Cardiac muscle cell (in vitro differentiated cells and primary cell): ENCODE measurements at places on chromosomes 6 and 20.

- H3K27me3 ChIP-seq, result no peaks in the 10 kb centered on the region
- H3K4me3 ChIP-seq, result no peak overlapping the region
- no peak for DNase-seq
- H3K4me1 ChIP-seq, result peaks cover 24% of the 10 kb centered on the region
- no peak overlapping the region for H3K27ac ChIP-seq
- no peaks in the 10 kb centered on the region for H3K36me3 ChIP-seq
These were observed 262.1 kb downstream of the HACE1 start for GRCh38 chr6:104597541-104598050.

DNA sequence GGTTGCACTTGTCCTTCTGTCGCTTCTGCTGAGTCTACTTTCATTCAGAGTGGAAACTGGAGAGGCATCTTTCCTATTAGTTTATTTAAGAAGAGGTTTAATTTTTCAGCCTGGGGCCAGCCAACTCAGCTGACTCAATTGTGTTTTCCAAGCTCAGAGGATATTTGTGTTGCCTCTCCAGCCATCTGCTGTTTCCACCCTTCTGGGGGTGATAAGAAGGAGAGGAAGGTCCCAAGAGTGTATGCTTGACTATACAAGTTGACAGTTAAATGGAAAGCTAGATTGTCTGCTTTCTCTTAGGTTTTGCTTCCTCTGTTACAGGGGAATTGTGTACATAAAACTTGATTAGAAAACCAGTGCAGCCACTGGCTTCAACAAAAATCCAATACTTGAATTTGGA lies 3.0 kb downstream of the PSMF1 start:
- H3K36me3 ChIP-seq, result peaks cover 8% of the 10 kb centered on the region
- H3K27me3 ChIP-seq, result no peaks in the 10 kb centered on the region
- H3K4me3 ChIP-seq, result no peak overlapping the region
- no peak overlapping the region for H3K27ac ChIP-seq
- H3K4me1 ChIP-seq, result peaks cover 12% of the 10 kb centered on the region

- no peak for DNase-seq
- no peaks in the 10 kb centered on the region for H3K36me3 ChIP-seq
- H3K4me1 ChIP-seq, result no peaks in the 10 kb centered on the region
- H3K4me3 ChIP-seq, result no peak overlapping the region
These were observed 881.9 kb downstream of the QKI start for GRCh38 chr6:164296411-164296810.

GRCh38 chr6:148708707-148709106 lies 38.1 kb upstream of the UST start:
- H3K27ac ChIP-seq, result no peak overlapping the region
- no peak overlapping the region for H3K4me3 ChIP-seq
- H3K36me3 ChIP-seq, result no peaks in the 10 kb centered on the region

DNA sequence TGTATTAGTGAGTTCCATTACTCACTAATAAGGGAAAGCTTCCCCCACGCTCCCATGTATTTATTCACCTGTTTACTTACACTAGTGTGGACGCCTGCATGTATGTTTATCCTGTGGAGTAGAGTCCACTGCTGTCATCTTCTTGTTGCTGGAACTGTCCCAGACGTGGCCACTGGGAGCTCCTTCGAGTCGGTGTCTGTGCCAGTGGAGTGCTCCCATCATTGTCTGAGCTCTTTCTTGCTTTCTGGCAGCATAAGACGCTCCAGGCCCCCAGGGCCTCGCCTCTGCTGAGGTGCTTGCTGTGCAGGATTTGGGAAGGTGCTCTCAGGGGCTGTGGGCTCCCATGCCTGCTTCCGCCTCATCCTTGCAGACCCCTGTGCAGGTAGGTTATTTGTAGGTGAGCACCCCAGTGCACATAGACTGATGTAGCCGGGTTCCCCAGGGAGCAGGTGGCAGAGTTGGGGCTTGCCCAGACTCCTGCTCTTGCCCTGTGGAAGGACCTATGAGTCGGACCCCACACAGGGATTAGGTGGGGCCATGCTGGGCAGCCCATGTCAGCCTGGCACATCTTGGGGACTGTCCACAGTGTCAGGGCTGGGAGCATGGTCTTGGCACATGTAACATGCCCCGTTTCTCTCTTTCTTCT lies 16.6 kb downstream of the PHACTR3 start:
- H3K27me3 ChIP-seq, result no peaks in the 10 kb centered on the region
- H3K27ac ChIP-seq, result no peak overlapping the region
- H3K4me3 ChIP-seq, result no peak overlapping the region
- no peaks in the 10 kb centered on the region for H3K36me3 ChIP-seq
- H3K4me1 ChIP-seq, result no peaks in the 10 kb centered on the region

- peak; percentile 49 for DNase-seq
- no peaks in the 10 kb centered on the region for H3K36me3 ChIP-seq
- H3K4me3 ChIP-seq, result no peak overlapping the region
- H3K27me3 ChIP-seq, result no peaks in the 10 kb centered on the region
These were observed 21.3 kb downstream of the PLCB1 start for GRCh38 chr20:8153281-8153908.

DNA sequence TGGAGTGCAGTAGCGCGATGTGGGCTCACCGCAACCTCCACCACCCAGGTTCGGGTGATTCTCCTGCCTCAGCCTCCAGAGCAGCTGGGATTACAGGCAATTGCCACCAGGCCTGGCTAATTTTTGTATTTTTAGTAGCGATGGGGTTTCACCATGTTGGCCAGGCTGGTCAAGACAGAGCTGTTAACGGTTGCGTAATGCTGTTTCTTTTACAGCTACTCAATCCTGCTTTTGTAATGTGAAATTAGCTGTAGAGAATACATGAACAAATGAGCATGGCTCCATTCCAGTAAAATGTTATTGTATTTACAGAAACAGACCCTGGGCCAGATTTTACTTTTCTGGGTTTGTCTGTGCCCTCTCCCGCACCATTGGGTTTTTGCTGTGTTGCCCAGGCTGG lies 1.9 kb downstream of the PNLDC1 start:
- H3K4me1 ChIP-seq, result no peaks in the 10 kb centered on the region
- no peaks in the 10 kb centered on the region for H3K27me3 ChIP-seq
- H3K4me3 ChIP-seq, result no peak overlapping the region
- peak; percentile 44 for DNase-seq

DNA sequence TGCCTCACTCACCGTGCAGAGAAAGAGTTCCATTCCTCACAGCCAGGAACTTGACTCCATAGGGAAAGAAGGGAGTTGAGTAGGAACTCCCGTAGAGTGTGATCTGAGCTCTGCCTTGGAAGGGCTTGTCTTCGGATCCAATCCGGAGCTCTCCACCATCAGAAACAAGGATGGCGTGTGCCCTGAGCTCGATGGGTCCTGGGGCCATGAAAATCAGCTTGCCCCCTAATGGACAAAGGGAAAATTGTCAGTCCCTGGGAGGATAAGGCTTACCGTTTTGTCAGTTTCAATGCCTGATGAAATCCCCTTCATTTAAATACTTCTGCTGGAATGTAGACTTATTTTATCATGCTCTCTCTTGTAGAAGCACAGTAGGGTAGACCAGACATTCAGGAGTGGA lies 153.3 kb downstream of the PKHD1 start:
- no peak overlapping the region for H3K27ac ChIP-seq
- H3K36me3 ChIP-seq, result no peaks in the 10 kb centered on the region
- H3K4me1 ChIP-seq, result no peaks in the 10 kb centered on the region
- H3K4me3 ChIP-seq, result no peak overlapping the region
- no peaks in the 10 kb centered on the region for H3K27me3 ChIP-seq
- no peak for DNase-seq

- H3K4me1 ChIP-seq, result peaks cover 9% of the 10 kb centered on the region
- H3K36me3 ChIP-seq, result no peaks in the 10 kb centered on the region
- H3K4me3 ChIP-seq, result no peak overlapping the region
- DNase-seq, result peak; percentile 83
- peak overlapping the region; percentile 79 for H3K27ac ChIP-seq
- no peaks in the 10 kb centered on the region for H3K27me3 ChIP-seq
These were observed 6.8 kb upstream of the EZR start for GRCh38 chr6:158825951-158826306.

GRCh38 chr6:137095651-137096238 lies 51.0 kb upstream of the IL20RA start:
- no peaks in the 10 kb centered on the region for H3K4me1 ChIP-seq
- DNase-seq, result no peak
- H3K36me3 ChIP-seq, result no peaks in the 10 kb centered on the region
- H3K4me3 ChIP-seq, result no peak overlapping the region
- no peak overlapping the region for H3K27ac ChIP-seq
- H3K27me3 ChIP-seq, result no peaks in the 10 kb centered on the region

GRCh38 chr6:40499215-40499614 lies 87.9 kb downstream of the LRFN2 start:
- no peak overlapping the region for H3K4me3 ChIP-seq
- H3K27ac ChIP-seq, result no peak overlapping the region
- no peak for DNase-seq
- H3K27me3 ChIP-seq, result no peaks in the 10 kb centered on the region
- no peaks in the 10 kb centered on the region for H3K36me3 ChIP-seq

- no peaks in the 10 kb centered on the region for H3K27me3 ChIP-seq
- no peak for DNase-seq
- H3K36me3 ChIP-seq, result no peaks in the 10 kb centered on the region
- H3K27ac ChIP-seq, result no peak overlapping the region
- no peak overlapping the region for H3K4me3 ChIP-seq
These were observed 720.4 kb upstream of the CHD6 start for GRCh38 chr20:42338294-42339201.

DNA sequence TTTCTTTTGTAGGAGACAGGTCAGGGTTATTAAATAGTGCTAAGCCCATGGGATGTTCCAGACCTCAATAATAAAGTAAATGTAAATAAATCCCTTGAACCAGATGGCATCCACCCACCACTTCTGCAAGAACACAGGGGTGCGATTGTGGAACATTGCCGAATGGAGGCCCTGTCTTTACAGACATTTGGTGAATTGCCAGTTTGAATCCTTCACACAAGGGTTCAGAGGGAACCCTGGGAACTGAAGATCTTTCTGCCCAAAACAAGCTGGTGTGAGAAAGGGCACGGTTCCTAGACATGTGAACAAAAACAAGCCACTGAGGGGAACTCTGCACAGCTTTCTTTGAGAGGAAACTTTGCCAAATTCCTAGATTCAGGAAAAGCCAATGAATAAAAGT lies 30.2 kb upstream of the RNF8 start:
- no peak for DNase-seq
- H3K4me3 ChIP-seq, result no peak overlapping the region
- no peak overlapping the region for H3K27ac ChIP-seq
- H3K27me3 ChIP-seq, result no peaks in the 10 kb centered on the region
- peaks cover 8% of the 10 kb centered on the region for H3K4me1 ChIP-seq

DNA sequence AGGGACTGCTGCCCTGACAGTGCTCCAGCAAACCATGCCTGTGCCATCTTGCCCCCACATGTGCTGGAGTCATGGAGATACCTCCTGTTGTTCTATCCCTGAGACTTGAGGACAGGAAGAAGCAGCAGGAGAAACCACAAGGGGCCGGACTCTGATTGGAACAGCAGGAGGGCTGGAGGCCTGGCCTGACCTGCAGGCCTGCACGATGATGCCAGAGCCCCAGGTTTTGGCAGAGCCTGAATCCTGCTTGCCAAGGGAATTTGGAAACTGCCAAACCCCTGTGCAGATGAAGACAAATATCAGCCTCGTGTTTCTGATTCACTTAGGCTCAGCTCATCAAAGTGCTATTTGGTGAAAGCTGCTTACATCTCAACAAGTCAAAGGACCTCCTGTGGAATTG lies 177.6 kb downstream of the MAFB start:
- no peaks in the 10 kb centered on the region for H3K36me3 ChIP-seq
- H3K4me1 ChIP-seq, result no peaks in the 10 kb centered on the region
- DNase-seq, result peak; percentile 84
- H3K27me3 ChIP-seq, result no peaks in the 10 kb centered on the region
- H3K4me3 ChIP-seq, result no peak overlapping the region
- no peak overlapping the region for H3K27ac ChIP-seq

DNA sequence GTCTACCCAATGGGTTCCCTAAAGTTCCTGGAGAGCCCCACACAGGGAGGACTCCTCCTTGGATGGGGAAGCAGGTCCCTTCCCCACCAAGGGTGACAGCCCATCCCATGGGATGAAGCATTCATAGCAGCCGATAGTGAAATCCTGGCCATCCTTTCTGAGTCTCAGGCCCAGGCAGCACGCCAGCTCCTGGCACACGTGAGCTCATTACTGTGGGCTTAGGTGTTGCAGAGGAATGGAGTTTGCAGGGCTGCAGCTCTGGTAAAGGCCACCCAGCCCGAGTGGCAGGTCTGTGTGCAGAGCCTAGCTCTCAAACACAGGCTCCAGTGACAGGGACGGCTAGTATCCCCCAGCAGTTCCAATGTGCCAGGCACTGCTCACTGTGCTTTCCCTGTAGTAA lies 31.0 kb downstream of the SIRPA start:
- H3K27me3 ChIP-seq, result no peaks in the 10 kb centered on the region
- no peak overlapping the region for H3K27ac ChIP-seq
- no peak for DNase-seq
- H3K36me3 ChIP-seq, result peaks cover 14% of the 10 kb centered on the region

DNA sequence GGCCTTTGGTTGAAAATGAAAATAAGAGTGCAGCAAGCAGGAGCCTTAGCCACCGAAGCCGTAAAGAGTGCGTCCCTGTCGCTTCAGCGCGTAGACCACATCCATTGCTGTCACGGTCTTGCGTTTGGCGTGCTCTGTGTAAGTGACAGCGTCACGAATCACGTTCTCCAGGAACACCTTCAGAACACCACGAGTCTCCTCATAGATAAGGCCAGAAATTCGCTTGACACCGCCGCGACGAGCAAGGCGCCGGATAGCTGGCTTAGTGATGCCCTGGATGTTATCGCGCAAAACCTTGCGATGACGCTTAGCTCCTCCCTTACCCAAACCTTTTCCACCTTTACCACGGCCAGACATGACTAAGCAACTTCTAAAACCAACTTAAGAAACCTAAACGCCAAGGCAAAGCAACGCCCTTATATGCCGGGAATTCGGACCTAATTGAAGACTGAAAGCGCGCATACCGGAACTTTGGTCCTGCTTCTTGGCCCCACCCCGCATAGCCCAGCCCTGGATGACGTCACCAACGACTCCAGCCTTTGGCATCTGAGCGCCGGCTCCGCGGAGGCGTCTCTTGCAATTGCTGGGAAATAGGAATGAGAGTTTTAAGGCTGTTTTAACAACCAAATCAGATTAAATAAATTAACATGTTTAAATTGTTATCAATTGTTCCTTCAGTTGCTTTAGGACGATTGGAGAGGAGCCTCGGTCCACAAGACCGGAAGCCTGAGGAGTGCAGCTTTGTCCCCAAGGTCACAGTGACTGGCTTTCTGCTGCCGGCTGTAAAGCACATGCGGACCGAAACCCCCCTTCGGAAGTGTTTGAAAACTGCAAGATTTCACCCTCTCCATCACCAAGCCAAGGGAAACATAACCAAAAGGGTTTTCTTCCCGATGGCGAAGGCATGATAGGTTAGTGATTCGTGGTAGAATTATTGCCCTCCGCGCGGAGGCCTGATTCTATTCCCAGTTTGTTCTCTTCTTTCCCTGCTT lies 79.6 kb upstream of the BTN3A2 start:
- no peaks in the 10 kb centered on the region for H3K27me3 ChIP-seq
- H3K4me3 ChIP-seq, result peak overlapping the region; percentile 46
- H3K4me1 ChIP-seq, result peaks cover 3% of the 10 kb centered on the region
- peak overlapping the region; percentile 88 for H3K27ac ChIP-seq
- DNase-seq, result peak; percentile 97

GRCh38 chr20:49612127-49612738 lies 44.3 kb upstream of the PTGIS start:
- no peak overlapping the region for H3K27ac ChIP-seq
- no peaks in the 10 kb centered on the region for H3K27me3 ChIP-seq
- DNase-seq, result no peak
- no peaks in the 10 kb centered on the region for H3K36me3 ChIP-seq
- H3K4me1 ChIP-seq, result no peaks in the 10 kb centered on the region
- H3K4me3 ChIP-seq, result no peak overlapping the region
